ENCODE measurements at places on chromosomes 12 and 14.

- DNase-seq, result no peak
Measured at GRCh38 chr14:88095791-88096190, 90.9 kb downstream of the GPR65 start.

DNA sequence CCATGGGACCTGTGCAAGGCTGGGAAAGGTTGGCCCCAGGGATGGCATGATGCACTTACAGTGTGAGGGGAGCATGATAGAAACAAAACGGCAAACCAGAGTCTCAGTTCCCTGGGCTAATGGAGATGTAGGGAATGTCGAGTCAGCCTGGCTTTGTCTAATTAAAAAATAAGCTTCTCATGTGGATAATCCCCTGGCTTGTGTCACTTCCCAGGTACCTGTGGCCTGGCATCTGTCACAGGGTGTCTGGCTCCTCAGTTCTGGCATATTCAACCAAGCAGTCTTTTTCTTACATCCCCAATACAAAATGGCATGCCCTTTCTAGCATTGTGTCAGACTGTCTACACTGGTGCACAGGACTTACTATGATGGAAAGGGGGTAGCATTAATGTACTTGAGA is 261.4 kb downstream of the GRIN2B start:
- DNase-seq, result no peak

DNA sequence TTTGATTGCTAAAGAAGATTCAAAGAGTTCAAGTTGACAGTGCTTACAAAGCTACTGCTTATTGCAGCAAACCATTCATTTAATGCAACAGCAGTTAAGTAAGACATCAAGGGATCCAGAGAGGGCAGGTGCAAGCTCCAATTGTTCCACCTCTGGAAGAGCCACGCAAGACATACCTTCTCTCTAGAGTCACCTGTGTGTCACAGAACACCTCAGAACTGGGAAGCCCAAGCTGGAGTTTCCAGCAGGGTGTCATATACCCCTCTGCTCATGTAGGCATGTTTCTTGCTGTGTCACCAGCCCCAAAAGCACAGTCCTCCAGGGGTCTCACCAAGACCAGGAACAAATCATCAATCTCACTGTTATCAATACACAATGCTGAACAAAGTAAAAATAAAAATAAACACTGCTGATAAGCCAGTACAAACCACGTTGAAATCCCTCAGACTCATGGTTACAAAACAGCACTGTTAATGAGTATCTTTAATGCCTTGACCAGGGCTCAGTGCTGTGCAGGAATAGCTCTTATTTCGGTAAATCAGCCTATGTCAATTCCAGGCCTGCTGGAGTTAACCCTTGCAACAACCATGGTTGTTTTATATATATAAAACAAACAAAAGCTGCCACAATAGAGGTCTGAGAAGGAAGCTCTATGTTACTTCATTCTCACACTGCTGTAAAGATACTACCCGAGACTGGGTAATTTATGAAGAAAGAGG is 37.4 kb upstream of the BATF start:
- DNase-seq, result no peak

- DNase-seq, result no peak
Measured at GRCh38 chr14:72591391-72591790, 302.5 kb downstream of the DPF3 start.

DNA sequence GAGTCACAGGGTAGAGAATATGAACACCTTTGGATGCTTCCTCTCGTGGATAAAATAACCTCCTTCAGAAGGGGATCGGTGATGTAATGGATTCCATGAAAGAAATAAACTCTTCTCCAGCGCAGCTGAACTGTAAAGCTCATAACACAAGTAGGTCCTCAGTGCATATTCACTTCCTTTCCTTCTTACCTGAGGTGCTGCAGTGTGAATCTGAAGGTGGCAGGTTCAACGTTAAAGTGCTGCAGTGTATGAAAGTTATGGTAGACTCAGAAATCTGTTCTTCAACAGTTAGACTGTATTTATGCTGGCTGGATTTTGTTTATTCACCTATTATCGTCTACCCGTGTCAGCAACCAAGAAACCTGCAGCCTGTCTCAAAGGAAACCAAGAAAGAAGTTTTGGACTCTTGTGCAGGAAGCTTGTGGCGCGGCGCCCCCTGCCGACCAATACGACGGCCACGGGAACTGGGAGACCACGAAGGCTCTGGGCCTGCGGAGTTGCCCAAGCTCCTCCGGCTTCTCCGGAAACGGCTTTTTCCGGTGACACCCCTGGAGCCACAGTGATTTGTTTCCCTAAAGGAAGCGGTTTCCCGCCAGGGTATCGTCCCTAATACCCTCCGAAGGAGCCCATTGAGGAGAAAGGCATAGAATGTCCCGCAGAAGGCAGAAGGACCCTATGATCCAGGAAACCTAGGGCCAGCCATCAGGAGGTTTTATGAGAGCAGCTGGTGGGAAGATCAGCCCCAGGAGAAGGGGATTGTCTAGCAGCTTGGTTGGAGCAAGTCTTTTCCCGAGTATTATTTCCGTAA is 17.6 kb upstream of the RNASE3 start:
- DNase-seq, result peak; percentile 62

GRCh38 chr12:100572184-100572583 is 1.3 kb upstream of the GAS2L3 start:
- no peak for DNase-seq

Measured in T-cell (primary cell).